ENCODE measurements at places on chromosomes 11 and 22.
A peak's percentile ranks its signal among the peaks of the same experiment; 100 is the strongest.

DNA sequence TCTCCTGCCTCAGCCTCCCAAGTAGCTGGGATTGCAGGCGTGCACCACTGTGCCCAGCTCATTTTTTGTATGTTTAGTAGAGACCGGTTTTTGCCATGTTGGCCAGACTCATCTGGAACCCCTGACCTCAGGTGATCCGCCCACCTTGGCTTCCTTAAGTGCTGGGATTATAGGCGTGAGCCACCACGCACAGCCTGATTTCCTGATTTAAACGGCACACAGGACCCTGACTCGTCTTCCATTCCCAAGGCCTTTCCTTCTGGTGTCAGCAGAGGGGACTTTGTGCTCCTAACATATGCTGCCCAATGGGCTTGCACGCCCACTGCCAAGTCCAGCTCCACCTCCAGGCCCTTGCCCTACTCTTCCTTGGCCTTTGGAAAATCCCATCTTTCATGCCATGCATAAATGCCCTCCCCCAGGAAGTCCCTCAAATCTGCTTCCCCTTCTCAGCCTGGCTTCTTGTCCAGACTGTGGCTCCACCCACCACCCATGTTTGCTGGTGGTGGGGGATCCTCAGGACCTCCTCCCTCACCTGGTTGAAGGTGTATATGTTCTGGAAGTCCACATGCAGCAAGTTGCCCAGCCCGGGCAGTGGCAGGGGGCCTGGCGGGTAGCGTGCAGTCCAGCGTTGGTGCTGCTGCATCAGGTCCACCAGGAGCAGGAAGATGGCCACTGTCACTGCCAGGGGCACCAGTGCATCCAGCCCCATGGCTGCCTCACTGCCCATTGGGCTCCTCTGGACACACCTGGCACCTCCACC, 23.9 kb upstream of the CYP2D6 start:
- no peak for DNase-seq

GRCh38 chr22:17907748-17908051, 116.7 kb downstream of the MICAL3 start:
- no peak for DNase-seq

DNA sequence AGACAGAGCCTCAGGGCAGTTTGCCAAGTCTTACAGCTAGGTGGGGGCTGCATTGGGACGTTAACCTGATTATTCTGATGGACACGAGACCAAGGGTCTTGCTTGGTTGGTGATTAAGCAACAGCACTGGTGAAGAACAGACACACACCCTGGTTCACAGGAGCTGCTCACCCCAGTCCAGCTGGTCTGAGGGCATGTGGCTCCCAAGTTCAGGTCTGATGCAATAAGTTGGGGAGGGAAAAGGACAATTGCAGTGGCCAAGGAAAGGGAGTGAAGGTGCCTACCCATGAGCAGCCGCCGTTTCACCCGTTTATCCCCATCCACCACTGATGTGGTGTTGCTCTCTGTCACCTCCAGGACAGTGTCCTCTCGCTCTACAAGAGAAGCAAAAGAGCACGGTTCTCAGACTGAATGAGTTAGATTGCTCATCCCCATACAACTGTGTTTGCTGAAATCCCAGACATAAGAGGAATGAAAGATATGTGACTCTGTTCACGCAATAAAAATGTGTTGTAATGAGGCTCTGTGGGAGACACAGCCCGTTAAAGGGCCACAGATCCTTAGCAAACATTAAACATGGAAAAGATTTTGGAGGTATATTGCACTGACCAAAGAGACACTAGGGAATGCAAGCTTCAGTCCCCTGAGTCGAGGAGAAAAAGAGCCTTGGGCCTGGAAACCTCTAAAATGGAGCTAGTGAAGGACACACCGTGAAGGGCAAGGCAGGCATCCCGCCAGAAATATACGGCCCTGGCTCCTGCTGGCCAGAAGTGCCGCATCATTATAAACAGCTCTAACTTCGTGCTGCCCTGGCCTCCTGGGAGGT, 25.6 kb downstream of the SCUBE2 start:
- no peak for DNase-seq

GRCh38 chr11:46099963-46100316, 21.3 kb downstream of the PHF21A start:
- peak; percentile 30 for DNase-seq

DNA sequence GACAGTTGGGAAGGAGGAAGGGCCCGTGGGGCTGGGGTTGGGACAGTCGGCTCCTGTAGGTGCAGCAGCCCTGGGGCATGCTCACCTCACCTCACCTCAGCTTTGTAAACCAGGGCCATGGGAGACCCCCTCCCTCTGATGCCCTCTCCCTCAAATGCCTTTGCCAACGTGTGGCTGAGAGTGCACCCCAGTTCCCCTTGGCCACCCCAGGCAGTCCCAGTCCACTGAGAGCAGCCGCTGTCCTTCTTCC, 4.2 kb upstream of the NEAT1 start:
- DNase-seq, result no peak

- DNase-seq, result peak; percentile 12
Measured at GRCh38 chr11:1017269-1018005, 19.1 kb downstream of the MUC6 start.

GRCh38 chr11:94758666-94759065, 9.5 kb upstream of the AMOTL1 start:
- no peak for DNase-seq

GRCh38 chr11:72238040-72238450, 5.9 kb downstream of the PHOX2A start:
- peak; percentile 60 for DNase-seq

DNA sequence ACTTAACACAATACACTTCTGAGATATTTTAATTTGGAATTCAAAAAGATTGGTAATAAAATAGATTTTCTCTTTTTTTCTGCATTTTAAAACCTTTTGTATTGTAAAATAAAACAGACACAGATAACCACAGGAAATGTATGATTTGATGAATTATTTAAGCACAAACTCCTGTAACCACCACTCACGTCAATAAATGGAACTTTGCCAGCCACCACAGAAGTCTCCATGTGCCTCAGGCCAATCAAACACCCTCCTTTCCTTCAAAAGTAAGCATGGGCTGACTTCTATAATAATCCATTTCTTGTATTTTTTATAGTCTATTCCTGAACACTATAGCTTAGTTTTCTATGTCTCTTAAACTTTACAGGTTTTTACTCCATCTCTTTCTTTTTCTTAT, 721.7 kb downstream of the DLG2 start:
- DNase-seq, result peak; percentile 60
